ENCODE measurements at places on chromosomes 4 and X. TPM values are rescaled to one million over a fixed set of nuclear protein-coding genes. Genes with fewer than 3 reads are reported as not detected.

DNA sequence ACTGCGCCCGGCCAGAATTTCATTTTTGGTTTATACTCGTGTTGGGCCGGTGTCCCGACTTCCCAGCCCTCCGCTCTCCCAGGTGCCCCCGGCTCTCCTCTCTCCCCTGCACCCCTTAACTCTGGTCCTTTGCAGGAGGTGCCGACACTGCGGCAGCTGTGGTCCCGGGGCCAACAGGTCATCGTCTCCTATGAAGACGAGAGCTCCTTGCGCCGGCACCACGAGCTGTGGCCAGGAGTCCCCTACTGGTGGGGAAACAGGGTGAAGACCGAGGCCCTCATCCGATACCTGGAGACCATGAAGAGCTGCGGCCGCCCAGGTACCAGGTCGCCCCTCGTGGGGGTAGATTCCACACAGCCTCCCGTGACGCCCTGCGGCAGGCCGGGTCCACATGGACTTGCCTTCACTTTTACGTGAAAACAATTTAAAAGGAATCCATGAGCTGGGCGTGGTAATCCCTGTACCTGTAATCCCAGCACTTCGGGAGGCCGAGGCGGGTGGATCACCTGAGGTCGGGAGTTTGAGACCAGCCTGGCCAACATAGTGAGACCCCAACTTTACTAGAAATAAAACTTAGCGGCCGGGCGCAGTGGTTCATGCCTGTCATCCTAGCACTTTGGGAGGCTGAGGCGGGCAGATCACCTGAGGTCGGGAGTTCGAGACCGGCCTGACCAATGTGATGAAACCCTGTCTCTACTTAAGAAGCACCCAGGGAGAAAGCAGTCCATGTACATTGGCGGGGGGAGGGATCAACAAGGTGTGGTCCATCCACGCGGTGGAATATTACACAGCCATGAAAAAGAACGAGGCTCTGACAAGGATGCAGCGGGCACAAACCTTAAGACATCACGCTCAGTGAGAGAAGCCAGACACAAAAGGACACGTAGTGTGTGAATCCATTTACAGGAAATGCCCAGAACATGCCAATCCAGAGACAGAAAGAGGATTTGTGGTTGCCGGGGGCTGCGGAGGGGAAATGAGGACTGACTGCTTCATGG, 12.0 kb downstream of the PLCXD1 start:
- H3K27ac ChIP-seq, result no peak overlapping the region
- H3K27me3 ChIP-seq, result no peaks in the 10 kb centered on the region
- no peaks in the 10 kb centered on the region for H3K4me1 ChIP-seq
- peaks cover 22% of the 10 kb centered on the region for H3K36me3 ChIP-seq

- no peak for DNase-seq
- peaks cover 14% of the 10 kb centered on the region for H3K4me1 ChIP-seq
- no peaks in the 10 kb centered on the region for H3K27me3 ChIP-seq
- H3K4me3 ChIP-seq, result no peak overlapping the region
- H3K36me3 ChIP-seq, result no peaks in the 10 kb centered on the region
- peak overlapping the region; percentile 21 for H3K27ac ChIP-seq
Measured at GRCh38 chr4:93183576-93183975, 645.0 kb upstream of the ATOH1 start.

DNA sequence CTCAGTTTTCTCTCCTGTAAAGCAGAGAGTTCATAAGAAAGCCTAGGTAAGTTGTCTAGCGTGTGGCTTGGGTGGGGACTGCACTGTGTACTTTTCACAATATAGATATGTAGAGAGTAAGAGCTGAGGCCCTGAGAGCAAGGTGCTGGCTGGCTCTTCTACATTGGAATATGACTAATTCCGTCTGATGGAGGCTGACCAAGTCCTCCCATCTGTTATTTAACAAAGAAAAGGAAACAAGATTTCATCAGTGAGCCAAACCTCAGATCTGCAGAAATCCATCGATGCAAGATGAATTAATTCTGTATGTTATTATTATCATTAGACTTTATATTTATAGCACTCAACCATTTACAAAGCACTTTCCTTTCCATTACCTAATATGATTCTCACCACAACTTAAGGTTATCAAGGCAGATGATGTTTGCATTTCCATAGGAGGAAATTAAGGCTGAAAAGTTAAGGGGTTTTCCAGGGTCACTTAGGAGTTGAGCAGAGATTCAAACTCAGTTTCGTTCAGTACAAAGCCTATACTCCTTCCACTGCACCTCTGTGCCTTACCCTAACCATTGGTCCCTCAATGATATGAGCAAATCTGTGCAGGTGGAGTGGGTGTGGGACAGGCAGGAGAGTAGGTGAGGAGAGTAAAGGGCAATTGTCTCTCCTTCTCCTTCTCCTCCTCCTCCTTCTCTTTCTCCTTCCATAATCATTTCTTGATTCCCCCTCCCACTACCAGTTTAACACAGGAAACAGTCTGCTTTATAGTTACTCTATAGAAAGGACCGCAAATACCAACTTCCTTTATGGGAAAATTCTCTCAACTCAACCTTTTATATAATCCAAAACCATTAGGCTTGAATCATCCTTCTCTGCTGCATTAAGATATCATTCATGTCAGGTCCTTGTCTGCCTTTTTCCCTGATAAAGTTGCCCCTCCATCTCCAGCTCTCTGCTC, 27.6 kb upstream of the SRD5A3 start:
- H3K36me3 ChIP-seq, result no peaks in the 10 kb centered on the region
- peaks cover 13% of the 10 kb centered on the region for H3K4me1 ChIP-seq
- H3K4me3 ChIP-seq, result no peak overlapping the region
- H3K27me3 ChIP-seq, result no peaks in the 10 kb centered on the region
- no peak for DNase-seq
- H3K27ac ChIP-seq, result peak overlapping the region; percentile 41

DNA sequence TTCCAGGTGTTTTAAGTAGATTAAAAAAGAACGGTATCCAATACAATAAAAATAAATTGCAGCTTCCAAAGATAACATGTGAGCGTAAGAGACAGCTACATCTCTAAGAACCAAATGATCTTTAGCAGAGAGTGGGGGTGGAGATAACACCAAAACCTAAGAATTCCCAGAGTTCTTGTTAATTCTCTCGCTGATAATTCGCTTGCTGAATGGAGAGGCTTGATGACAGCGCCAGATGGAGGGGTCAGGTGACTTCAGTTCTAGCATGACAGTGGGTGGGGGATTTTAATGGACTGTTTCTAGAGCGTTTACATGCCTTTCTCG, 2.3 kb downstream of the CLCN4 start:
- H3K4me3 ChIP-seq, result no peak overlapping the region
- H3K27ac ChIP-seq, result no peak overlapping the region
- H3K27me3 ChIP-seq, result no peaks in the 10 kb centered on the region
- peaks cover 14% of the 10 kb centered on the region for H3K36me3 ChIP-seq

- no peak overlapping the region for H3K27ac ChIP-seq
- no peaks in the 10 kb centered on the region for H3K4me1 ChIP-seq
- no peak overlapping the region for H3K4me3 ChIP-seq
- no peak for DNase-seq
Measured at GRCh38 chr4:13461191-13461905, 22.8 kb downstream of the RAB28 start.

DNA sequence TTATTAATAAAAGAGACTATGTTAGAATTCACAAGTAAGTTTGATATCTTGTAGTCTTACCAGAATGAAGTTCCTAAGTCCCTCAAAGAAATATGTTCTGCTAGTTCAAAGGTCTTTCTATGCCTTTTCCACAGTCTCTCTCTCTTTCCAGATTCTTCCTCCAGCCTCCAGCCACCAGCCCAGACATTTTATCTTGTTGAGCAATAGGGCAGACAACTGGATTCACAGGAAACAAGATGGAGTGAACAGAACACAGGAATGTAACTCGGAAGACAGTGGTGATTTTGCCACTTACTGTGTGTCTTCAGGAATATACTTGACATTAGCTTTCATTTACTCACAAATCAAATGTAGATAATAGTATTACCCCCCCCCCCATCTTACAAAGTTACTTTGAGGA, 17.1 kb upstream of the CPEB2 start:
- no peak overlapping the region for H3K4me3 ChIP-seq
- no peaks in the 10 kb centered on the region for H3K36me3 ChIP-seq
- H3K4me1 ChIP-seq, result no peaks in the 10 kb centered on the region
- H3K27me3 ChIP-seq, result no peaks in the 10 kb centered on the region
- H3K27ac ChIP-seq, result no peak overlapping the region

- no peak for DNase-seq
- no peaks in the 10 kb centered on the region for H3K27me3 ChIP-seq
- no peak overlapping the region for H3K4me3 ChIP-seq
- H3K4me1 ChIP-seq, result peaks cover 5% of the 10 kb centered on the region
- H3K27ac ChIP-seq, result no peak overlapping the region
Measured at GRCh38 chr4:181608181-181608580, 635.0 kb upstream of the TENM3 start.

DNA sequence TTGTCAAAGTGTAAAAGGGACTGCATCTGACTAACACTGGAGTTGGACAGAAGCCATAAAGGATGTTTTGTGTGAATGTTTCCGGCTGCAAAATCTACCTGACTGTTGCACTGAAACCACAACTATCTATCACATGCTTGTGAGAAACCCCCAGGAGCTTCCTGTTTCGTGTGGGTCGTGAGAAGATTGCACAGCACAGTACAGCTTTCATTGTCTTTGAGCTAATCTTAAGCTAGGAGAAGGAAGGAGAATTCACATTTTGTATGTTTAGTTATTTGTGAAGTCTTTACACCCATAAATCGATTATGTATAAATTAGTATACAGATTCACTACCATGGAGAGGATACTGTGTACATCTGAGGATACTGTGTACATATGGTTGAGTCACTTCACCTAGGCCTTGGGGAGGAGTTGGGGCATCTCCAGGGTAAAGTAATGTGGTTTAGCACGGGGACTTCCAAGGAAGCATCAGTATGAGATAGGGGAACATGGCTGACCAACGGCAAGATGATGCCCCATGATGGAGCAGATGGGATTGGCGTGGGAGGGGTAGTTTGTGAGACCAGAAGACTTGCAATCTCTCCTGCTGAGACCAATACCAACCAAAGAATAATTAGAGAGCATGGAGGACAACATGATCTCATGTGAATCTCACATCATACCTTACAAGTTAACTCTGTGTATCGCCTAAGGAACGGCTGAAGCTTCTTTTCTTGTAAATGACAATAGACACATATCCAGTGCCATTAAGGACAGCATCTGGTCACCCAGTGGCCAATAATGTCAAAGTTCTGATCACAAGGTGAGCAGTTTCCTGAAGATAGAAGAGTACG, 43.1 kb upstream of the FAM9C start:
- H3K27ac ChIP-seq, result peak overlapping the region; percentile 95
- H3K4me3 ChIP-seq, result no peak overlapping the region
- H3K4me1 ChIP-seq, result peaks cover 25% of the 10 kb centered on the region
- DNase-seq, result peak; percentile 50
- H3K36me3 ChIP-seq, result peaks cover 16% of the 10 kb centered on the region

DNA sequence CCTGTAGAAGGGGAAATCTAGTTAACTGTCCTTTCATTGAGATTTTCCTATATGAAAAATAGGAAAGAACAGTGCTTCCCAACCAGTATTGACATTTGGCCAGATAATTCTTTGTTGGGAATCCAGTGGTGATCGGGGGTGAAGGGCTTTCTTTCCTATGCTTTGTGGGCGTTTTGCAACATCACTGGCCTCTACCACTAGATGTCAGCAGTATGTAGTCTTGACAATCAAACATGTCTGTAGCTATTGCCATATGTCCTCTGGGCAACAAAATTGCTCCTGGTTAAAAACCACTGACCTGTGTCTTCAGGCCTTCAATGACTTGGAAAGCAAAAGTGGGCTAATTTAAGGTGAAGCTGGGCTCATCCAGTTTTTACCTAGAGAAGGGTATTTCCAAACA, 658.5 kb downstream of the DACH2 start:
- H3K27me3 ChIP-seq, result no peaks in the 10 kb centered on the region
- H3K36me3 ChIP-seq, result no peaks in the 10 kb centered on the region
- peak; percentile 0 for DNase-seq
- no peak overlapping the region for H3K27ac ChIP-seq

CSAG2 gene
- not detected for total RNA-seq

DIPK2B gene
- total RNA-seq, result not detected

COL4A5 gene
- total RNA-seq, result 19.8 TPM

TMEM150C gene
- total RNA-seq, result 0.98 TPM

ASB12 gene
- total RNA-seq, result not detected

KLB gene
- 0.09 TPM for total RNA-seq

All from Calu3 (cell line).